T-helper 17 cell (primary cell): ENCODE measurements at places on chromosomes 3 and 15. TPM values are rescaled to one million over a fixed set of nuclear protein-coding genes. Genes with fewer than 3 reads are reported as not detected.

- DNase-seq: no peak
Measured at GRCh38 chr3:69791919-69792399, 52.7 kb downstream of the MITF start.

The FXR1 gene
- total RNA-seq: 150 TPM

GRCh38 chr3:115194476-115194875, 47.4 kb upstream of the ZBTB20 start:
- no peak for DNase-seq

The CCDC13 gene
- total RNA-seq: 0.94 TPM

- DNase-seq: no peak
Measured at GRCh38 chr3:12425850-12426579, 58.3 kb upstream of the TSEN2 start.

DNA sequence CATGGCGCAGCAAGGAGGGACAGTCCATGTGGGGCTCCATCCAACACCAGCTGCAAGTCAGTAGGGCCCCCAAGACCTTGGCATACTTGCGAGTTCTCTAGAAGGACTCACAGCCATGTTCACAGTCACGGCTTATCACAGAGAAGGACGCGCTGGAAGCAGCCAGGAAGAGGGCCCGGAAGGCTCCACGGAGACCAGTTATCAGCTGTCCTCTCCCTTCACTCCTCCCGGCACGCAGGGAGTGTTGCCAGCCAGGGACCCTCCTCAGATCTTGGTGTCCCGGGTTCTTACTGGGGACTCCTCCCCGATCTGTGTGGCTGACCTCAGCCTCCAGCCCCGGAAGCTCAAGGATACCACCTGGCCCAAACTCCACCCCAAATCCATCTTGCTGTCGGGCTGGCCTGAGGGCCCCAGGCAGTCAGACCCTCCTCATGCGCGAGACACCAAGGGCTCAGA, 68.0 kb downstream of the SLTM start:
- no peak for DNase-seq

GRCh38 chr3:5210926-5211325, 23.4 kb downstream of the EDEM1 start:
- no peak for DNase-seq

DNA sequence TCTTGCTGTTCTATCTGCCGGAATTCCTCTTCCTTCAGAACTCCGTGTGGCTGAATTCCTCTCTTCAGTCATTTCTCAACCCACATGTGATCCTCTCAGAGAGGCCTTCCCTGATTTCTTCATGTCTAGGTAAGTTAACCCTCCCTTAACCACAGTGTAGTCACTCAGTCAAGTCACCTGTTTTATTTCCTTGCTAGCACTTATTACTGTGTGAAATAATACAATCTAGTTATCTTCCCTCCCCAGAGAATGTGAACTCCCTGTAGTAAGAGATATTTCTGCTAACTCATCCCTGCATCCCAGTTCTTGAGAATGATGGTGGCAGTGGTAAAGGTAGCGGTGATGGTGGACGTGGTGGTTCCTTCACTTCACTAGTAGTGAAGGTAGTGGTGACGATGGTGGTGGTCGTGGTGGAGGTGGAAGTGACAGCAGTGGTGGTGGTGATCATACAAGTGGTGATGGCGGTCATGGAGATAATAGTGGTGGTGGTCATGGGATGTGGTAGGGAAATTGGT, 33.3 kb downstream of the COL6A5 start:
- DNase-seq: no peak

- DNase-seq: no peak
Measured at GRCh38 chr15:31062310-31062847, 39.1 kb downstream of the TRPM1 start.

DNA sequence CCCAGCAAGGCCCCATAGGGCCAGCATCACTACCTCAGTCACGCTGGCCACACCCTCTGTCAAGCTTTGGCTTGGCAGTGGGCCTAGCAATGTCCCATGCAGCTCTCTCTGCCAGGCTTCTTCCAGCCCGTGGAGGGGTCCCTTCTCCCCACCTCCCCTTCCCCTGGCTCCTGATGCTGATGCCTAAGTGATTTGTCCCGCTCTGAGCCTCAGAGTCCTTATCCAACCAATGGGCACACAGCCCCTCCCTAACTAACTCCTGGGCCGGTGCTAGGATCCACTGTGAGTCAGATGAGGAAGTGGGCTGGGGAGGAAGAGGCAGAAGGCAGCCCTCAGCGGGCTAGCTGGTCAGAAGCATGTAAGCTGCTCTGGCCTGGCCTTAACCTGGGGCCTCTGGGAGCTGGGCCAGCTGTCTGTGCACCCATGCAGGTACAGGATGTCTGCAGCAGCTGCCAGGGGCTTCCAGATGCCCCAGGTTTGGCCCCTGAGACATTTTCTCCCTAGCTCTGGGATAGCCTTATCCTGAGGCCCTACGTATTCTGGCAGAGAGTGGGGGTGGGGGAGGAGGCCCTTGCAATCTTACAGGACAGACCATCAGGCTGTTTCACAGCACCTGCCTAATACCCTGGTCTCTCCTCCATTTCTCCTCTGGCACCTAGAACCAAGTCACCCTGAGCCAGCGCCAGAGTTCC, 740 bp upstream of the ZBTB47 start:
- no peak for DNase-seq

DNA sequence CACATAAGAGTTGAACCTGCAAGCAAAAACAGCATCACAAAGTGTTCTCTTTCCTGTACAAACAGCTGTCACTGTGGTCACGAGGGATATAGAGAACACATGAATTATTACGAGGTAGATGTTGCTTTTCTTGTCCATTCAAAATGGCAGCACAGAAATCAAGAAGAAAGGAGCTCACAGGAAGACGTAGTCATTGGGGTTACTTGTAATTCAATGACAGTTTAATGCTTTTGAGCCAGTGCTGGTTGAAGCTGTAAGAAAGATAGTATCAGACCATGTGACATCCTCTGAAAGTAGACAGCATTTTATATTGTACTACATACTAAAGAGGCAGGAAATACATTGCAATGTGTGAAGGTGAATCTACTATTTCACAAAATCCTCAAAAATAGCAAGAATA, 140.4 kb downstream of the ABI3BP start:
- no peak for DNase-seq

DNA sequence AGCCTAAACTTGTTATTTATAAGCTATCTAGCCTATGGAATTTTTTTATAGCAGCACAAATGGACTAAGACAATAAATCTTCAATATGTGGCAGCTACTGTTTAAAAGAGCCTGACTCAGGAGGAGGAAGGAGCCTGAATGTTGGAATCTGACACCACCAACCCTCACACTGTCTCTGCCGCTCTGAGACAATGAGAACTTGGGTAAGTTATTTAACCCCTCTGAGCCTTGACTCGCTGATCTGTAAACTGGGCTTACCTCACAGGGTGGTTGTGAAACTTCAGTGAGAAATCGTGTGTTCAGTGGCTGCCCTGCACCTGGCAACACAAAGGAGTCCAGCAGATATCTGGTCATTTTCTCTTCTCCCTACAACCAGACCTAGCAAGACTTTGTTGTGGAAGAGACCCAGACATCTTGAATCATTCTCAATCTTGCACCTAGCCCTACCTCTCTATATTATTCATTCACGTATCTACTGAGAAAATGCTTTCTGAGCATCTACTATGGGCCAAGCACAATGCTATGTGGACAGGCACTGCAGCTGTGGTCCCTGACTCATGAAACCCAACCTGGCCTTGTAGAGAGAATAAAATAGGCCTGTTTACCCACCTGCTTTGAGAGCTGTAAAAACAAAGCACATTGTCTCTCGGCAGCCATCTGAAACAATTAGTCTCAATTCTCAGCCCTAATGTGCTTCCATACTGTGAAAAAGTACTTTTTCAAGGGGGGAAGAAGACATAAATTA, 81.9 kb upstream of the SLC25A36 start:
- no peak for DNase-seq

The DMXL2 gene
- total RNA-seq: 7.5 TPM

DNA sequence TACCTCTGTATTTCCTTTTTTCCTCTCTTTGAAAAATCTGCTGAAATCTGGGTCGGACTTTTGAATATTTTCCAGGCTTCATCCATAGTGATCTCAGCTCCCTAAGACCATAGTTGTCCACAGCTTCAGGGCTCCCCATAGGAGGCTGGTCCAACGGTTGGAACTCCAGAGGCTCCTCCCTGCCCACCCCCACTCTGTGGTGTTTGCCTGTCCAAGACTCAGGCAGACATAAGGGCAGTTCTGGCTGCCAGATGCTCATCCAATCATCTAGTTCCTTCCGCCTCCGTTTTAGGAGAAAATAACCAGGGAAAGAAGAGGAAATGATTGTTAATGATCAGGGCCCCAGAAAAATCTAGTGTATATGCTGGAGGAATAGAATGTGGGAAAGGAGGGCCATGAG, 27.9 kb upstream of the PRTG start:
- no peak for DNase-seq

DNA sequence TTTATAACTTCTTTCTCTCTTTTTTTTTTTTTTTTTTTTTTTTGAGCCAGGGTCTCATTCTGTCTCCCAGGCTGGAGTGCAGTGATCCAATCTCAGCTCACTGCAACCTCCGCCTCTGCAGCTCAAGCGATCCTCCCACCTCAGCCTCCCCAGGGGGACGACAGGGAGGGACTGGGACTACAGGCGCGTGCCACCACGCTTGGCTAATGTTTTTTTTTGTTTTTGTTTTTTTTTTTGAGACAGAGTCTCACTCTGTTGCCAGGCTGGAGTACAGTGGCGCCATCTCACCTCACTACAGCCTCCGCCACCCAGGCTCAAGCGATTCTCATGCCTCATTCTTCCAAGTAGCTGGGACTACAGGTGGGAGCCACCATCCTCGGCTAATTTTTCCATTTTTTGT, 17.7 kb upstream of the PRKCI start:
- DNase-seq: no peak

DNA sequence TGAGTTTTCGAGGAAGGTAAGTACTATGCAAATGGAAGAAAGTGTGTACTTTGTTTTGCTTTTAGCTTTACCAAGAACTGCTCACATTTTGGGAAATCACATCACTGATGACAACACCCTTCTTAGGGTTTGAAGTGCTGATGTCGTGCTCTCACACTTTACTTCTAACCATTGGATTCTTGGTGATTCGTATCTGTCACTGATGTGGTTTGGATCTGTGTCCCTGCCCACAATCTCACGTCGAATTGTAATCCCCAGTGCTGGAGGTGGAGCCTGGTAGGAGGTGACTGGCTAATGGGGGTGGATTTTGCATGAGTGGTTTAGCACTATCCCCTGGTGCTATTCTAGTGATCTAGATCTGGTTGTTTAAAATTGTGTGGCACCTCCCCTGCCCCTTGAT, 75.4 kb upstream of the RGMA start:
- DNase-seq: no peak

- no peak for DNase-seq
Measured at GRCh38 chr3:5787861-5788488, 600.5 kb downstream of the EDEM1 start.

GRCh38 chr3:128367761-128368160, 98.9 kb downstream of the DNAJB8 start:
- DNase-seq: no peak

GRCh38 chr15:87287156-87287555, 969.4 kb downstream of the NTRK3 start:
- DNase-seq: no peak

- DNase-seq: no peak
Measured at GRCh38 chr3:40053663-40054062, 244.3 kb downstream of the MYRIP start.

- no peak for DNase-seq
Measured at GRCh38 chr15:89998923-89999675, 2.0 kb upstream of the ZNF710 start.

The INKA1 gene
- total RNA-seq: 0.92 TPM

DNA sequence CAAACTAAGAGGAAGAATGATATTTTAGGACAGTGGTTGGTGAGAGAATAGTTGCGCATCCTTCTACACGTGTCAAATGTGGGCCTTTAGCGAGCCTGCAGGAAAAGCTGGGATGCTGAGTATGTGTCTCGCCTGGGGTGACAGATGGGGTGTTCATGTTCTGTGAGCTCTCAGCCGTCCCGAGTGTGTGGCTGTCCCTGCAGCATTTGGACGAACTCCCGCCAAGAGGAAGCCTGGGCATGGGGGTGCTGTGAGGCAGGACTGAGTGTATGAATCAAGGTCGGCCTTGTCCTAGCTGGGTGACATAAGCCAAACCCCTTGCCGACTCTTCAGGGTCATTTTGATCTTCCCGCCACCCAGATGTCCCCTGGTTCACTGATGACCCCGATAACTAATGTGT, 94.8 kb downstream of the CACNA1D start:
- no peak for DNase-seq

The MST1R gene
- 1.7 TPM for total RNA-seq

- DNase-seq: no peak
Measured at GRCh38 chr3:63864965-63865327, 1.3 kb downstream of the ATXN7 start.

- DNase-seq: no peak
Measured at GRCh38 chr3:170689893-170690660, 104.2 kb upstream of the SLC7A14 start.

DNA sequence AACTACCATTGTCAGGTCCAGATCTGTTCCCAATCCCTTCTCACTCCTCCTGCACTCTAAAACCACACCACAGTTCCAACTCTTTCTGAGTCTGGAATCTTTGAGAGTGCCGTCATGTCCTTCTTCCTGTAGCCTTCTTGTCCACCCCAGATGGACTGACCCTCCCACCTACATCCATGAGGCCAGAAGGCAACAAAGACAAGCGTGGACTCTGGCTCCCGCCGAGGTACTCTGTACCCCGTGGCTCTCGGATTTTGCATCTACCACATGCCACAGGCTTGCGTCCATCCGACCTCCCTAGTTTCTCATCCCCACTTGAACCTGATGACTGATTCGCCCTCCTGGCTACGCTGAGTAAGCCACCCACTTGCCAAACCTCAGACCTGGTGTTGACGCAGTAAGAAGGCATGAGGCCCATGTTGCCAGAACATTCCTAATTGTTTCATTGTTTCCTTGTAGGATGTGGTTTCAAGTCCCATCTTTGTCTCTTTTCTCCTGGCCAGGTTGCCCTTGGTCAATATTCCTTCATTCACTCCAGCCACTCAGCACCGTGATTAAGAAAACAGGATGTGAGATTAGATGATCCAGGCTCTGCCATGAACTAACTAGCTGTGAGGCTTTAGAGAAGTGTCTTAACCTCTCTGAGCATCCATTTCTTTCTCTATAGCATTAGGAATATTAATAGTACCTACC, 1.1 kb upstream of the ZBTB38 start:
- no peak for DNase-seq

- no peak for DNase-seq
Measured at GRCh38 chr3:104316118-104316517, 1050.6 kb upstream of the ALCAM start.

The SLC51A gene
- total RNA-seq: not detected

DNA sequence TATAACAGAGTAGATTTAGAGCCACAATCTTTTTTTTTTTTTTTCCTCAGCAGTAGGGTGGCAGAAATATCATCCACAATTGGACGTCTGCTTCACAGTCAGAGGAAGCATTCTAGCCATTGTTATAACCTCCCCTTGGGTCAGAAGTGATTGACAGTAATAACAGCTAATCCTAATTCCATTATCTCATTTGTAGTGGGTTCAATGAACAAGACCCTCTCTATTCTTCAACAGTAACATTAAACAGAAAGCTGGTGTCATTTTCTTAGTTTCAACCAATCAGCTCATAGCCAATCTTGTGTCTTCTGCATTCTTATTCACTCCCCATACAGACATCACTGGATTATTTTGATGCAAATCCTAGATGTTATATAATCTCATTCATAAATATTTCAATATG, 44.6 kb downstream of the QTRT2 start:
- DNase-seq: no peak

GRCh38 chr3:120470870-120471269, 20.1 kb upstream of the FSTL1 start:
- DNase-seq: no peak

GRCh38 chr15:101135532-101136166, 116.2 kb downstream of the CHSY1 start:
- no peak for DNase-seq

GRCh38 chr3:179811321-179812095, 158.7 kb downstream of the USP13 start:
- no peak for DNase-seq
